ENCODE measurements at places on chromosomes 11 and 22.

DNA sequence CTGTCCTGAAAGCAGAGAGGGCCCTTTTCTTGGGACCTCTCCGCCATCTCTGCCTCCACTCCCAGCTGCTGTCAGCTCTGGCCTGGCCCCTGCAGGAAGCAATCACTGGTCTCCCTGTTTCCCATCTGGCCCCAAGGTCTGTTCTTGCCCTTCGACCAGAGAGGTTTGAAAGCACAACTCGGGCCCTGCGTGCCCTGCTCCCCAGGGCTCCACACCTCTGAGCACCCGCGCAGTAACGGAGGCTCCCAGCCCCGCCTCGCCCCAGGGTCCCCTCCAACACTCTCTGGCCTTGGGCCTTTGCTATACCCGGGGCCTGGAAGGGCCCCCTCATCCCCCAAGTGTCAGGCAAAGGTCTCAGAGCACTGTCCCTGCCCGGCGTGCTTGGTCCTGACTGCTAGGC, 7.8 kb upstream of the CD81 start:
- DNase-seq = no peak

DNA sequence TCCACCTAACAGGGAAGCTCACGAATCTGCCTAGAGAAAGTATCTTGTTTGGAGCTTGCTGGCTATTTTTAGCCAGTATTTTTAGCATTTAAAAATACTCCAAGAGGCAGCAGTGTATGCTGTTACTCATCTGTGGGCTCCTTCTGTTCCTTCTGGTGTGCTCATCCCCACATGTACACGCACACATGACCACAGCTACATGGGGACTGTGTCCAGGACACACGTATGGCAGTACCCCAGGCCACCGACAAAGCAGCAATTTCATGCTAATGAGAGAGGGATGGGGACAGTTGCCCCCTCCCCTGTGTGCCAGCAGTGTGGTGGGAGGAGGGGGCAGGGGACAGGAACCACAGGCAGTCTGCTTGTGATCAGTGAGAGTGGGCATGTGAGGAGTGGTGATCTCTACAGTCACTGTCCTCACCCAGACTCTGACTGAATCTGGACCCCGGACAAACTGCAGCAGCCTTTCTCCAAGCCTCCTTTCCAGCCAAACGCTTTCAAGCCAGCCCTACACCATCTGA, 16.4 kb downstream of the USP2 start:
- peak; percentile 38 for DNase-seq

GRCh38 chr11:115939104-115939730, 435.0 kb upstream of the CADM1 start:
- no peak for DNase-seq

- DNase-seq = no peak
These were observed 197.1 kb downstream of the CTTN start for GRCh38 chr11:70595452-70595851.

DNA sequence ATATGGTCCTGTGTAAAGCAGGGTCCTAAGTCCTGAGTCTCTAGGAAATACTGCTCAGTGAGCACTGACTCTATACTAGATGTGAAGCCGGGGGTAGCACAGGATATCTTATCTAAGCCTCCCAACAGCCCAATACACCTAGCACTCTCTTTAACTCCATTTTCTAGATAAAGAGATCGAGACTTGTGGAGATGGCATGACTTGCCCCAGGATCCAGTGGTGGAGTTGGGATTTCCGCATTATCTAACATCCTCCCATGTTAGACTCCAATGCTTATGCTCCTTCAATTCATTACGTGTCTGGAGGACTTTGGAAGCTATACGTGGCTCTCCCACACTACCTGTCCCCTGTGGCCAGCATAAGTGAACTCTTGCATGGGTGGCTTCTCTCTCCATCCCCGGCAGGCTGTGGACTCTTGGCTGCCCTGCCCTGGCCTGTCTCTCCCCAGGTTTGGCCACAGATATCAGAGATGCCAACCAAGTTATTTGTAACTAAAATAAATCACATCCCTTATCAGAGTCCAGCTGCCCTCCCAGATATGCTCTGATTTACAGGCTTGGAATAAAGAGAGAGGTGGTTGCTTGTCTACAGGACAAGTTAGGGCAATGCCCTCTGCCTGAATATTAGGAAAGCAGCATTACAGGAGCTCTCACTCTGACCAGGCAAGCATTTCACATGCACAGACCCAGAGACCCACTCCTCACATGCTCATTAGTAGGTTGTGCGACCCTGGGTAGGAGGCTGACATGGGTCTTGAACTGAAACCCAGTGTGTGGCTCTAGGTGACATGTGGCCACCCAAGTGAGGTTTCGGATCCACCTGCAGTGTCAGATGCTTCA, 4.5 kb downstream of the CD44 start:
- no peak for DNase-seq

DNA sequence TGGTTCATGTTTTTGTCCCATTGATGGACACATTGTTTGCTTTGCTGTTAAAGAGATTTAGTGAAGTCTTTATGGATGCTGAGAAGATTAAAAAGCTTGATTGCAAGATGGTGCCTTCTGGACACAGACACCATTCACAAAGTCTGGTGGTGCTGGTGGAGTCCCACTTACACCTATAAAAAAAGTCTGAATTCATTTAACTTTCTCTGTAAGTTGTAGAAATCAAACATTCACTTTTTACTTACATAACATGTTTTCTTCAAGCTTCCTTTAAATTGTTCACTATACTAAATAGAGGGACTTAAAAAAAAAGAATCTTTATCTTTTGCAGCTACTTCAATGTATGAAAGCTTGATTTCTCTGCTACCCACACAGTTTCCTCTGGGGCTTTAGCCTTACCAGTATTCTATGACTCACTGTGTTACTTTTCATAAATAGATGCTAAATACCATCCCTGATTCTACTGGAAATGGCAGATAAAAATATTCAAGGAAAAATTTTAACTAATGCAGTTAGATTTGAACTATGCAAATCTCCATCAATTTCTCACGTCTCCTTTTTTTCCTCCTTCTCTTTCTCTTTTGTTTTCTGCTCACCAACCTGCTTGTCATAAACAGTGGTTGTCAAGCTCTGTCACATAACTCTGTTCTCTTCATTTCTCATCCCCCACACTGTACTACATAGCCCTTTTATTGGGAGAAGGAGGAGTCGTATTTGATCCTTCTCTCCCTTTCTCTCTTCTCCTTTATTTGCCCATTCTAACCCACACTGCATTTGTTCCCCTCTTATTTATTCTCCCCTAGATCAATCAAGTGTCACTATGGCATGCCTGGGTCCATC, 89.7 kb downstream of the FAM76B start:
- no peak for DNase-seq
